ENCODE measurements at places on chromosomes 4 and X.

GRCh38 chr4:178664621-178665020, 1222.4 kb upstream of the AGA start:
- no peak for DNase-seq

GRCh38 chrX:29952016-29952415, 263.3 kb upstream of the MAGEB2 start:
- no peak for DNase-seq

- DNase-seq: no peak
These were observed 27.6 kb upstream of the TMEM184C start for GRCh38 chr4:147589586-147589985.

DNA sequence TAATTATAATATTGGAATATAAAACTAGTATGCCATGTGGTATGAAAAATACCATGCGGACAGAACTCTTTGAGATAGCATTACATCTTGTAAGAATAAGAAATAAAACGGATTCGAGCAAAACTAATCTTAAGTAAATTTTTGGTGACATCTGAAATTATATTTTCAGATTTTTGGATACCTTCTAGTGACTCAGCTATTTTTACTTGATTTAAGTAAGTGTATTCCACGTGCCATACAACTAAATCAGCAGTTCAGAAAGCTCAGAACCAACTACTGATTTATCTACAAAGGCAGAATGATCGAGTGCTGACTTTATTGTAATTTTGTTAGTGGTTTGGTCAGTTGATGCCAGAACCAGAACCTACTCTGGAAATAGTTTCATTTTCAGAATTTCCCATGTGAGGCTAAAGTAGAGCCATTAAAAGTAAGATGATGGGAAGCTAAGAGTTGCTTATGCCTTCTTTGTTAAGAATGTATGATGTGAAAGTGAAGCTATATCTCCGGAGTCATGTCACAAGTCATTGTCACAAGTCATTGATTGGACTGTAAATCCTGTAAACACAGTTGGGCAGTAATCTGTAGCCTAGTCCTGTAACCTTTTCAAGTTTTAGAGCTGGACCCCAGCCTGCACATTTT, 4.0 kb downstream of the ING2 start:
- DNase-seq: no peak

DNA sequence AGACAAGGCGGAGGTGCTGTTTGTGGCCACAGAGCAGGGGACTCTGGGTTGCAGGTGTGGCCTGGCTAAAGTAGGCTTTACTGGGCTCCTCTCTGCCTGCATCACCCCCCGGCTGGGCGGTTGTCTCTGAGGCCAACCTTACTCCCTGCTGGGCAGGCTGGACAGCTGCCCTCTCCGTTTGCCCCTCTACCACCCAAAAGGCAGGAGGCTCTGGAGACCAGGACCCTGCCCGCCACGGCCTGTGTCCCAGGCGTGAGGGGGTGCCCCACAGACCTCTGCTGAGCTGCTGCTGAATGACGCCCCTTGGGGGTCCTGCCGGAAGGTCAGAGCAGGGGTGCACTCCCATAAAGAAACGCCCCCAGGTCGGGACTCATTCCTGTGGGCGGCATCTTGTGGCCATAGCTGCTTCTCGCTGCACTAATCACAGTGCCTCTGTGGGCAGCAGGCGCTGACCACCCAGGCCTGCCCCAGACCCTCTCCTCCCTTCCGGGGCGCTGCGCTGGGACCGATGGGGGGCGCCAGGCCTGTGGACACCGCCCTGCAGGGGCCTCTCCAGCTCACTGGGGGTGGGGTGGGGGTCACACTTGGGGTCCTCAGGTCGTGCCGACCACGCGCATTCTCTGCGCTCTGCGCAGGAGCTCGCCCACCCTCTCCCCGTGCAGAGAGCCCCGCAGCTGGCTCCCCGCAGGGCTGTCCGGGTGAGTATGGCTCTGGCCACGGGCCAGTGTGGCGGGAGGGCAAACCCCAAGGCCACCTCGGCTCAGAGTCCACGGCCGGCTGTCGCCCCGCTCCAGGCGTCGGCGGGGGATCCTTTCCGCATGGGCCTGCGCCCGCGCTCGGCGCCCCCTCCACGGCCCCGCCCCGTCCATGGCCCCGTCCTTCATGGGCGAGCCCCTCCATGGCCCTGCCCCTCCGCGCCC, 920 bp downstream of the HTT-AS start:
- no peak for DNase-seq

DNA sequence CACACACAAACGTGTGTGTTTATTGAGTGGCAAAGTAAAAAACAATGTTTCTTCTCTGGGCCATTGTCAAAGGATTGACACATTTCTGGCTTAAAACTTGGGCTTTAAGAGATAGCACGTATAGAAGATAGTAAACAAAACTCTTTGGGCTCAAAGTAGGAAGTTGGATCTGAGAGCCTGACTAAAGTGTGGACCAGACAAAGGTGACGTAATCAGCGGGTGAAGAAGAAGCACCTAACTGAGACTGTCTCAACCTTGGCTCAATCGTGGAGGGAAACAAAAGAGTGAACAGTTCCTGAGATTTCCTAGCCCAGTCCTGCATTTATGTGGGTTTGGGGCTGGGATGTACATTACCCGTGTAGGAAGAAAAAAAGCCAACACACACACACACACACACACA, 13.7 kb downstream of the PFKFB1 start:
- no peak for DNase-seq

DNA sequence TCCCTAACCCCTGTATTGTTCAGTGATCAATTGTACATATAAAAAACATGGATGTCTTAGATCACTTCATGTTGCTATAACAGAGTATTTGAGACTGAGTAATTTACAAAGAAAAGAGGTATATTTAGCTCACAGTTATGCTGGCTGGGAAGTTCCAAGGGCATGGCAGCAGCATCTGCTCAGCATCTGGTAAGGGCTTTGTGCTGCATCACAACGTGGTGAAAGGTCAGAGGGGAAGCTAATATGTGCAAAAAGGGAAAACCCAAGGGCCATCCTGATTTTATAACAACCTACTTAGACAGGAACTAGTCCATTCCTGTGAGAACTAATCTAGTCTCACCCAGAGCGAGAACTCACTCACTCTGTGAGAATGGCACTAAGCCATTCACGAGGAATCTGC, 128.2 kb upstream of the OTUD4 start:
- DNase-seq: no peak
